CD14-positive monocyte (primary cell): ENCODE measurements at places on chromosomes 1 and 21.

- no peak for DNase-seq
These were observed 65.8 kb upstream of the RGL1 start for GRCh38 chr1:183739082-183739481.

DNA sequence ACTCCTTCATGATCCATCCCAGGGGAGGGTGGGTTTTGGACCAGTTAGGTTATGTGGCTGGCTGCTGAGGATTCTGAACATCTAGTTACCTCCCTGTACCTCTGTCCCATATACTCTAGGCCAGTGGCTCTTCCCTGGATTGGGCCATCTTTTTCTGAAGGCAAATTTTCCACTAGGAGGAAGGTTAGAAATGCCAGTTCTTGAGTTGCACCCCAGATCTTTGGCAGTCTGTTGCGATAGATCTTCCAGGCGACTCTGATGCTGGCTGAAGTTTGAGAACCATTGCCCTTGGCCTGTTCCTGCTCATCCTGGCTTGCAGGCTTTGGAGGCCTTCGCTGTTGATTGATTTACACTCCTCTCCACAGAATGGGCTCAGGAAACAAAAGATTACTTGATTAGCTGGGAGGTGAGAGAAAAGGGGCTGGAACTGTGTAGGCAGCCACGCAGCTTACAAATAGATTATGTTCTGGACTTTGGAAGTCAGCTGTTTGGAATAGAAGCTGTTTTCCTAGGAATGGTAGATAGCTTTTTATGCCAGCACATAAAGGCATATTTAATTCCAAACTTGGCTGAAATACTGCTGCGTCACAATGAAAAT, 110.1 kb downstream of the MRPS6 start:
- DNase-seq: no peak

- no peak for DNase-seq
These were observed 306.2 kb downstream of the NFIA start for GRCh38 chr1:61388566-61388965.

DNA sequence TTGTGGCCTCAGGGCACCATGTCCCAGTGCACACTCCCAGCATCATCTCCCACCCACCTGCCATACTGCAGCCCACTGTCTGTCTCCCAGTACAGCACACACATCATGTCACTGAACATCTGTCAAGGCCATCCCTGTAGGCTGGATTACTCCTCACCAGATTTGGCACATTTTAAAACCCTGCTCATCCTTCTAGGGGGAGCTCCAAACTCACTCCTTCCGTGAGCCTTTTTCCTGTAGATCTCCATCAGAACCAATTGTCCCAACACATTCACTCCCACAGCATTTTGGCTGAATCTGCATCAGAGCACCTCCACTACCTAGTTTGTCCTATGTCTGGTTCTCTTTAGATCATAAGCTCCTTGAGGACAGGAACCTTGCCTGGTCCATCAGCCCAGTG, 58.6 kb upstream of the GRIK3 start:
- no peak for DNase-seq

- peak; percentile 68 for DNase-seq
These were observed 16.3 kb downstream of the ATG4C start for GRCh38 chr1:62800281-62800680.

DNA sequence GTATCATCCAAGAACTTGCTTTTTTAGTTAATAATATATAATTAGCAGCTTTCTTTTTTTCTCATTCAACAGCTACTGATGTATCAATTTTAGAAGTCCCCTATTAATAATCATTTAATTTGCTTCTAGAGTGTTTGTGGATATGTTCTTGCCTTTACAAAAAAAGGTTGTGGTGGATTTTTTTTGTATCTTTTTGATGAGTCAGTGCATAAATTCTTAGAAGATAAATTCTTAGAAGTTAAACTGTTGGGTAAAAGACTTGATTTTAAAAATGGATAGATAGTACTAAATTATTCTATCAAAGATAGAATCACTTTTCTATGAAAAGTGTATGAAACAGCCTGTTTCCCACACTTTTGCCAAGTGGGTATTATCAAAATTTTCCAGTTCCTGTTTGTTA, 11.9 kb downstream of the FGGY start:
- DNase-seq: no peak

DNA sequence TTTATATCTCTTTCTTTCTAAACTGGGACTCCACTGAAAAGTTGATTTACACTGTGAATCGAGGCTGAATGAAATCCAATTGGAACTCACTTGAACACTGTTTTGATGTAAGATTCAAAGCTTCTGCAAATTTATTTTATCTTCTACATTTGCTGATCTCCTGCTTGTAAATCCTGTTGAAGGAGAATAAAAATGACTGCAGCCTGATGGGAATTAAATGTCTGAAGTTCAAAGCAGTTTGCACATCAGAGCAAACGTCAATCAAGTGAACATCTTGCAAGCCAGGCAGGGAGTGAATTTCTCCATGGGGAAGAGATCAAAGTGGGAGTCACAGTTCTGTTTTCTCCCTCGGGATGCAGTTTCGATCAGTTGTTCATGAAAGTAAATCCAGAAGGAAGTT, 127.2 kb downstream of the CACHD1 start:
- DNase-seq: no peak
